ENCODE measurements at places on chromosomes 3 and 15. TPM values are rescaled to one million over a fixed set of nuclear protein-coding genes. Genes with fewer than 3 reads are reported as not detected.

- DNase-seq: no peak
Observed at GRCh38 chr3:33373082-33373437, 67.1 kb downstream of the UBP1 start.

The DNAH12 gene
- 0.08 TPM for total RNA-seq

The PTH1R gene
- 28.4 TPM for total RNA-seq

The GNAT1 gene
- 0.08 TPM for total RNA-seq

Data from liver (tissue), 10 donors.